Central memory CD4-positive, alpha-beta T cell (primary cell): ENCODE measurements at places on chromosomes 6 and 20.

DNA sequence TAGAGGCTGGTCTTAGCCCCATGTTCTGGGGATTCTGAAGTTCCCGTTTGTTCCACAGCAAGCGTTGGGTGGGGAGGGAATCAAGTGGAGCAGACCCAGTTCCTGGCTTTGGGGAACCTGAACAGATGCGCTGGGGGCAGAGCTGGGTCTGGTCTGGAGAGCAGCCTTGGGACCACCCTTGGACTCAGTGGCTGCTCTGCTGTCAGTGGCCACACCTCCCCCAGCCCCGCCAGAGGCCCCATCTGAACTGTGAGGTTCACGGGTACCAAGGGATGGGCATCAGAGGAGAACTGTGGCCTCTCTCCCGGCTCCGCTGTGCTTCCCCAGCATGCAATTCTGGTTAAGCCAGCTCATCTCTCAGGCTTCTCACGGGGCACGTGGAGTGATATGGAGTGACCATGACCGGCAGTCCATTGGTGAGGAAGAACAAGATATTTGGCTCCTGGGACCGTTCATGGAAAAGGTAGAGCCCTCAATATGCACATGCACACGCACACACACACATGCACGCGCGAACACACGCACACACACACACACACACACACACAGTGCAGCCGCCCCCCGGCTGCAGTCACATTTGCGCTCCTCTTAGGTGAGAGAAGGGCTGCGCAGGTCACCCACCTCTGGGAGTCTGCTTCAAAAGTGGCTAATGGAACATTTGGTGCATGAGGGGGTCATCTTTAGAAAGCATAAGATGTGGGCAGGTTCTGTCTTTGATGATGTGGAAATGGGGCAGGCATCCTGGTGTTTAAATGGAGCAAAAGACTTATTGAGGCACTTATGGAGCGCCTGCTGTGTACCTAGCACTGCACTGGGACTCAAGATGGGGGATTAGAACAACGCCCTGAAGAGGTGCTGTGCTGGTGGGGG, 6.0 kb downstream of the DLGAP4 start:
- no peak for DNase-seq

DNA sequence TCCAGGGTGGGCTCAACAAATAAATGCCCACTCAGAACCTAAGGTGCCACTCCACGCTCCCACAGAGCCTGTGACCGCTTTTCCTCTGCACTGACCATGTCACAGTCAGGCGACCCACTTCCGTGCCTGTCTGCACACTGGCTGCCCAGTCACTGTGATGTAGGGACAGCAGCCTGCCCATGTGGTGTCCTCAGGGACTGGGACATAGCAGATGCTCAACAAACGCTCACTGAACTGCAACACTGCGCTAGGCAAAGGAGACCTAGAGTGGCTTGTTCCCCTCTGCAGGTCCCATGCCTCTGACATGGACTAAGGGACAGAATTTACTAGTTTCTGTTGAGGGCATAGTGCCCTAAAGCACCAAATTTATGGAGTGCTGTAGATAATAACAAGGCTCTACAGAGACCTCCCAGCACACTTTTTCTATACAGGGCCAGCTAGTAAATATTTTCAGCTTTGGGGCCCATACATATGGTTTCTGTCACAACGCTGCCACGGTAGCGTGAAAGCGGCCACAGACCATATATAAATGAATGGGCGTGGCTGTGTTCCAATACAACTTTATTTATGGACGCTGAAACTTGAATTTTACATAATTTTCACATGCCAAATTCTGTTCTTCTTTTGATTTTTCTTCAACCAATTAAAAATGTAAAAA, 57.8 kb upstream of the MRPS10 start:
- no peak for DNase-seq

DNA sequence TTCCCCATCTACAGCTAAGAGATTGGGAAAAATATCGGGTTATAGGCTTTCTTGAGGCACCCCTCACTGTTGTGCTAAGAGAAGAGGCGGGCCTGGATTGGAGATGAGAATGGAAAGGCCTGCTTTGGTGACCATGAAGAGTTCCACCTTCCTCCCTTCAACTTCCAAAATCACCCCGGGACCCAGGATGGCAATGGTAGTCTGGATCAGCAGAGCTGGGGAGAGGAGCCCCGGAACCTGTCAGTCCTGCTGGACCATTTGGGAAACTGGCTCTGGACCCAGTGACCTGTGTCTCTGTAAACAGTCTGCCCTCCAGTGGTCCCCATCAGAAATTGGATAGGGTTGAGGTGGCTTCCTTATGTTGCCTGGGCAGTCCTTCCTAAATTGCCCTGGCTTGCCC, 1085.6 kb downstream of the KHDRBS2 start:
- DNase-seq: no peak

DNA sequence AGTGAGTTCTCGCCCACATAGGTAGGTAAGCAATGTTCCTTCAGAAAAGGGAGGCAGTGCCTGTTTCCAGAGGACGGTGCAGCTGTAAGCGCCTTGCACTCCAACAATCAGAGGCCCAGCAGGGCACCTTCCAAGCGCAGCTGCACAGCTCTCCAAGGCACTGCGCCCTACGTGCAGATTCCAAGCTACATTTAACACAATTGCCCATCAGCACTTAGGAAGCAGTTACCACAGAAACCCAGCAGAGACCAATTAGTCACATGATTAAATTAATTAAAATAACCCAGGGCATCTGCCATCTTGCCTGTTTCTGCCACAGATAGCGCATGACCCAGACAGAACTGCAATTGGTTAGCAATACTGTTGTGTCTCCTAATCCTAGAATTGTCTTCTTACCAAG, 65.5 kb downstream of the SOBP start:
- DNase-seq: no peak

DNA sequence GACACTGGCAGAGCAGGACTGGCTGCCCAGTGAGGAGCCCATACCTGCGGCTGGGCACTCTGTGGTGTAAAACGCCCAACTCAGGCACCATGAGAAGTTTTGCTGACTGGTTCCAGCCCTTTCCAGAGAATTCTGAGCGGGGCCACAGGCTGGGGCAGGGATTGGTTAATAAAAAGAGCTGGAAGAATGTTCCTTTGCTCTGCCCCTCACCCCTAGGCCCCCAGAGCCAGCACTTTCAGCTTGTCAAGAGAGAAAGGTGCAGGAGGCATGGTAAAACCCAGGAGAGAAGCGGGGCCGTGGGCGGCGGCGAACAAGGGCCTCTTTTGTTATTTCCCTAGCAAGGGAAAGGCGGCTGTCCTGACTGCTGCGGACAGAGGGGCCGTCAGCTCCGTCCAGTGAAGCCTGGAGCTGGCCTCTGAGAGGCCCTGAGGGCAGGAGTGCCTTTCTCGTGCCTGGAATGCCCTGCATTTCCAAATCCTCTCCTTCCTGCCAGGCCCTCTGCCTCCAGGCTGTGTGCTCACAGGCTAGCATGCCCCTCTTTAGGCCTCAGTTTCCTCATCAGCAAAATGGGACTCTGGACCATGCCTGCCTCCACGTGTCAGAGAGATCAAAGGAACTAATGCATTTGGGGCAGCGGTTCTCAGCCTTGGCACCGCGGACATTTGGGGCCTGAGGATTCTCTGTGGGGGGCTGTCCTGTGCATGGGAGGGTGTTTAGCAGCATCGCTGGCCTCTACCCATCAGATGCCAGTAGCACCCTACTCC, 12.9 kb downstream of the SLC13A3 start:
- DNase-seq: no peak

DNA sequence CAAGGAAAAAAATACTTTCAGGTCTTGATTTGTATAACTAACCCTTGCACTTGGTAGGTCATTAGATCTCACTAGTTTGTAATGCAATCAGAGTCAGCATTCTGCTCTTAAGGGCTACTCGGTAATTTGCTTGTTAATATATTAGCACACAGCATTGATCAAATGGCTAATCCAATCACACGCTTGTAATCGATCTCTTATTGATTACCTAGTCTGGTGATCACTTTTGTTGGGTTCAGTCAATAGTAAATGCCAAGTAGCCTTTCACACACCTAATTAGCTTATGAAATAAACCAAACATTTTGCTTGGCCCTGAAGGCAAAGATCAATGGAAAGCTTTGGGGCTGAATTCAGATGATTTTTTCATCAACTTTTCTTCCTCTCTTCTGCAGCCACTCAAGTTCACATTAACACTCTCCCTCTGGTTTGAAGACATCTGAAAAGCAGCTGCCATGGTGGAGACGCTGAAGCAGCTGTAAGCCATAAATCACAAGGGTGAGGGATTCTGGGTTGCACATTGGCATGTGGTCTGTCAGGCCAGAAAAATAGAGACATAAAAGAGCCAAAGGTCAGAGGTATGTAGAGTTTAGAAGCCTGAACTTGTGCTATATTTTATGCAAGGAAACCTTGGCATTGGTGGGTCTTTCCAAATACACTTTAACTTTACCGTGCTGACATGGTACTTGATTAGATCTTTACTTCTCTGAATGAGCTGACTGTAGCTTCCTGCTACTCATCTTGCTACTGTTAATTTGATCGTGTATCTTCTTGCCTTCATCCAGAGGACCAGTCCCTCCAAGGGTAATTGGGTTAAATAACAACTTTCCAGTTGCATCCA, 234.4 kb downstream of the SIM1 start:
- no peak for DNase-seq

DNA sequence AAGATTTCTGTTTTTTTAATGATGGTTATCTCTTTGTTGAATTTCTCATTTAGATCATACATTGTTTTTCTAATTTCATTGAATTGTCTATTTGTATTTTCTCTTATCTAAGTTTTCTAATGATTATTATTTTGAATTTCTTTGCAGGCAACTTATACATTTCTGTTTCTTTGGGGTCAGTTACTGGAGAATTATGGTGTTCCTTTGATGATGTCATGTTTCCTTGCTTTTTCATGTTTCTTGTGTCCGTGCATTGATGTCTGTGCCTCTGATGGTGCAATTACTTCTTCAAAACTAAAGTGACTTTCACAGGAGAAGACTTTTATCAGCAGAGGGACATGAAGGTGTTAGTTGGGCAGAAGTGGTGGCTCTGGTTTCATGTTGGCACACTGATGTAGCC, 270.7 kb upstream of the MOCS1 start:
- DNase-seq: no peak

DNA sequence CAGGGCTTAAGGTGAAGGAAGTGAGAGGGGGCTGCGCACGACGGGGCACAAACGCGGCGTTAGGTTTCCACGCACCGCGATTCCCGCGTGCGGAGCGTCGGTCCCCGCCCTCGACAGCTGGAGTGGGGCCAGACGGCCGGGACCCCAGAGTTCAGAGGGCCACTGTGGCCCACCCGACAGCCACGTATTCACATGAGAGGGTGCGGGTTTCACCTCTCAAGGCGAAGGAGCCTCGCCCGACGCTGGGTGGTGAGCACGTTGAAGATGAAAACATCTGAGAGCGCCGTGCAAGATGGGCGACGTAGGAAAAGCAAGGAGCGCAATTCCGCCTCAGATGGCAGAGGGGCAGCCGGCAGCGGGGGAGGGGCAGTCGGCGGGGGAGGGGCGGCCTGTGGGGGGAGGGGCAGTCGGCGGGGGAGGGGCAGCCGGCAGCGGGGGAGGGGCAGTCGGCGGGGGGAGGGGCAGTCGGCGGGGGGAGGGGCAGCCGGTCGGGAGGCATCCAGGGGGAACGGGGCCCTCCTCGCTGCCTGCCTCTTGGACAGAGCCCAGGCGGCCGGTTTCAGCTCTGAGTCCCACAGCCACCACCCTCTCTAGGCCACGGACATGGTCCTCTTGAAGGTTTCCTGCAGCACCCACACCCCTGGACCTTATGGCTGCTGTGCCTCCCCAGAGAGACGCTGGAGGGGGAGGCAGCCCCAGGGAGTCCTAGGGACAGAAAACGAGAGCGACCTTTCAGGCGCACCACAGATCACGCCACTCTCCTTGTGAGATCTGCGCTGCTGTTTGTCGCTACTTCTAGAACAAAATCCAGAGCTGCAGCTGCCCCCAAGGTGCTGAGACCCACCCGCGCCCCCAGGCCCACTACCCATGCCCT, 113.7 kb downstream of the DLL1 start:
- no peak for DNase-seq

- DNase-seq: no peak
Observed at GRCh38 chr6:21501021-21501354, 92.6 kb upstream of the SOX4 start.

GRCh38 chr6:7269816-7270215, 43.2 kb downstream of the SSR1 start:
- DNase-seq: no peak

DNA sequence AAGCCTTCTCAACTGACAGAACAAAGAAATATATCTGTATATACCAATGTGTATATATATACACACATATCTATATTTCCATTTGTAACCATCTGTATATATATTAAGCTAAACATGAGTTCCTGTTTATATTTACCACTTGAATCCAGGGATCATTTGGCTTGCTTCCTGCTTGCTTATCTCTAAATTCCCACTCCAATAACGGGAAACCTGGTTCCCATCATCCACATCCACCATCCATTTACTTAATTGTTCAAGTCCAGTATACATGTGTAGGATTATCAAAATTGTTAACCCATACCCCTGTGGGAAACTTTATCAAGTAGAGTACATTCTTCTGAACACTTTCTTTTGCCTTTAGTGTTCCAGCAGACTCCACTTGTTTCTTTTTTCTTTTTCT, 12.5 kb upstream of the SOX12 start:
- DNase-seq: no peak

GRCh38 chr6:11912420-11912819, 99.7 kb upstream of the HIVEP1 start:
- no peak for DNase-seq

GRCh38 chr6:132973514-132973993, 159.2 kb downstream of the RPS12 start:
- no peak for DNase-seq

DNA sequence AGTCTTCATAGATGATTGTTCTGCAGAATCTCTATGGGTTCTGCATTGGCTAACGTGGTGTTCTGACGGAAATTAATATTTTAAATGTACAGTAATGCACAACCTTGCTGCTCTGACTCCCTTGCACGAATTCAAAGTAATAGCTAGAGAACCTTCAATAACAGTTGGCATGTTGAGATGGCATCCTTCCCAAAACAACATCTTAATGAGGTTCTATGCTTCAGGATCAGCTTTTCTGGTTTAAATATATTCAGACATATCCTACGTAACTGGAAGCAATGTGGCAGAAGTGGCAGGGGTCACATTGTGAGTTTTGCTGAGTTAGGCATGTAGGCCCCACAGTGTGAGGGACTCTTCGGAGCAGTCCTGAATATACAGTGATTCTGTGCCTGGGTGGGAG, 25.7 kb downstream of the DSE start:
- no peak for DNase-seq

GRCh38 chr20:19670829-19671228, 87.2 kb upstream of the RIN2 start:
- DNase-seq: no peak

GRCh38 chr20:32894026-32894483, 35.3 kb downstream of the EFCAB8 start:
- DNase-seq: no peak

GRCh38 chr20:47438464-47439381, 63.0 kb upstream of the NCOA3 start:
- peak; percentile 1 for DNase-seq

GRCh38 chr6:154500769-154501577, 9.5 kb downstream of the CNKSR3 start:
- no peak for DNase-seq

DNA sequence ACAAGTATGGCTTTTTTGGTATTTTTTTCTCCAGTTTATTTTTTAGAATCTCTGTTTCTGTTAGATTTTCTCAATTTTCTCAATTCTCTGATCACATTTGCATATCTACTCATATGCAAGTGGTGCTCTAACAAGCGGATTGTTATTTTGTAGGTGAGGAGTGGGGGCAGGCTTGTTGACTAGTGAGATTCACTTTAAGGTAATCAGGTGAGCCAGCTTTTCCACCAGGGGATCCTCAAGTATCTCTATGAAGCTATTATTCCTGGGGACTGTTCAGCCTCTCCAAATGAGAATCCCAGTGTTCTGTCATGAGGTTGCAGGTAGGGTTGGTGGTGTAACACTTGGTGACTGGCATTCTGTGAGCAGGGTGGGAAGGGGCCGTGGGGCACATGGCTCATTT, 274.3 kb upstream of the FERMT1 start:
- DNase-seq: no peak
